Uterus (tissue), 4 donors: ENCODE measurements at places on chromosomes 1 and 21. TPM values are rescaled to one million over a fixed set of nuclear protein-coding genes. Genes with fewer than 3 reads are reported as not detected.

GRCh38 chr1:192709544-192709943 lies 73.6 kb downstream of the RGS13 start:
- no peak for DNase-seq

DNA sequence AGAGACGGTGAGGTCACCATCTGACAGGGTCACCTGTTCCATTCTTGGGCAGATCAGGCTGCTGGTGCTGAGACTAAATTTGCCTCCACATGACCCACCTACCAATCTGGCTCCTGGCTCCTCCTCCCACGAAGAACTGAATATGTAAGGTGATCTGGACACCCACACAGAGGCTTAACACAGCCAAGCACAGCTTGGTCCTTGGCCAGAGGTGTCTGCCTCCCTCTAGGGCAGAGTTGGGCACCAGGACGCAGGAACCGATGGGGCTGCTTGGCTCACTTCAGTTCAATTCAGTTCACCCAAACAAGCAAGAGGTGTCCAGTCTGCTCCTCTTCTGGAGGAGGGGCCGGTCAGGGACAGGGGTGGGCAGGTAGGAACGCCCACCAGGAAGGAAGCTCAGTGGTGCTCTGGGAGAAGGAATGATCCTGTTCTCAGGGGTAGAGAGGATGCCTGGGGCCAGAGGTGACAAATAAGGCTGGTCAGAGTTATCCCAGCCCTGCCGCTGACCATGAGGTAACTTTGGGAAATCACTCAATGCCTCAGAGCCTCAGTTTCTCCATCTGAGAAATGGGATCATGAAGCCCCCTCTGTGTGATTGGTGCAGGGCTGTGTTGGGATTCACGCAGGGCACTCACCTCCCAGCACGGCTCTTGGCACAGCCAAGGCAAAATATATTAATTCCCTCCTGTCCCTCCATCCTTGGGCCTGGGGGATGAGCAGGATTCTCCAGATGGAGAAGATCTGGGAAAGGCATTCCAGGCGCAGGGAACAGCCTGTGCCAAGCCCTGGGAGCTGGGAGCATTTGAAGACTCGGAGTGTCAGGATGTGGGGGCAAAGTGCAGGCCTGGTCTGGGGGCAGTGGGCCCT lies 284.5 kb downstream of the PTPRU start:
- DNase-seq, result no peak

DNA sequence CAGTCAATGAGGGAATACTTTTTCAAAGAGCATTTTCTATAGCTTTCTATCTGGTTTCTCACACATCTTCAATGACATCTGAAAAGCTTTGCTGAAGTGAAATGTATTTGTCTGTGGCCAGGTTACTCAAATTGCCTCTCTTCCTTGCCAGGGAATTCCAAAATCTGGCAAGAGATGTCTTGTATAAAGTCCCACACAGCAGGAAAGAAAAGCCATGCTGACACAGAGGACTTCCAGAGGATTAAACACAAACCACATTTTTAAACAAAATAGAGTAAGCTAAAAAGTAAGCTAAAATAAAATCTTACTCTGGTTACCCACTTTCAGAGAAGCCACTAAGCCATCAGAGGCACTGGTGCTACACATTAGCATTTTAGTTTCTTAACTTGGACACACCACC lies 93.1 kb upstream of the BCAR3 start:
- no peak for DNase-seq

DNA sequence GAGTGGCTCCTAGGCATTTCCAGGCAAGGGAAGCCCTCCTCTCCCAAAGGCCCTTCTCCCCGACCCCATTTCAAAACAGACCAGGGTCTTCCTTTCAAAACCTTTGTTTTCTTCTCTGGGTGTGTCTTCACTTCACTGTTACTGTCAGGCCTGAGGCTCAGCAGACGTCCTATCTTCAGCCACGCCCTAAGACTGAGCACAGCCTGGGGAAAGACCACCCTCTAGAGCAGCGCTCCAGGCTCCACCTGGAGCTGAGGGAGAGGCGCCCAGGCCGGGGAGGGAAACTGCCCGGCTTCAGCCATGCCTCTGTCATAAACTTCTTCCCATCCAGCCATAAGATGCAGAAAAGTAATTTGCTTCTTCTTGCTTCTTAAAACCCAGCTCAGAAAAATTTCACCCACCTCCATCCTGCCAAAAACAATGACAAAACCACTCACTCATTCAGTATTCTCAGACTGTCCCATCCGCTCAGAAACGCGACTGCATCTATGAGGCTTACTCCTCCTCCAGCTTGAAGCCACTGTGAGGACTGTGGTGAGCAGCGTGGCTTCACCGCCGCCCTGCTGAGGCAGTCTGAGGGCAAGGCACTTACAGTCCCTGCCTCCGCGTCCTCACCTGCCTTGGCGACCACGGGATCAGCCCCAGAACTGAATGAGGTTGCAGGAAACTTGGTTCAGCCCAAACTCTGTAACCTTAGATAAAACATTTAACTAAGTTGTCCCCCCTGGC lies 36.1 kb downstream of the VN1R5 start:
- DNase-seq, result no peak

DNA sequence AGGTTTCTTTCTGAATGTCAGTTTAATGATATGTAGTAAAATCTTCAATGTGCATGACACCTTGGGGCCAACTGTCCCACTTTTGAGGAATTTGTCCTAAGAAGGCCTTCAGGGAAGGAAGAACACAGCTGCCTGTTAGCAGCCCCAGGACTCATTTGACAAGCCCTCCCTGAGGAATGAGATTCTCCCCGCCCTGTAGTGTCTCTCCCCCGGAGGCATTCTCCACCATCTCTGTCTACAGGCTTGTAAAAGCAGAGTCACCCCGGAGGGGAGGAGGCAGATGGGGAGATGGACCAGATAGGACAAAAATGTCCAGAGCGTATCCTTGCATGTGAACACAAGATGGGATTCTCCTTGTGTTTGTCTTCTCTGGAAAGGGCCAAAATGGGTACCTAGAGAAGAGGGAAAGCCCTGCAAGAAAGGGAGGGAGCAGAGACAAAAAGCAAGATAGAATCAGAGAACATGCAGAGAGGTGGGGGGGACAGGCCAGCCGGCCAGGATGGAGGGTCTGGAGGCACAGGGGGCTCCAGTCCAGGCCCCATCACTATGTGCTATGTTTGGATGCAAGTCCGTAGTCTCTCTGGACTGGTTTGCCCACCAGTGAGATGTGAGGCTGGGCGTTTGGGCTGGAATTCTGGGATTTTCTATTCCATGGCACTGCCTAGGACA lies 12.0 kb upstream of the WNT3A start:
- DNase-seq, result peak; percentile 2

- no peak for DNase-seq
These were observed 8.5 kb upstream of the CD247 start for GRCh38 chr1:167526667-167527383.

DNA sequence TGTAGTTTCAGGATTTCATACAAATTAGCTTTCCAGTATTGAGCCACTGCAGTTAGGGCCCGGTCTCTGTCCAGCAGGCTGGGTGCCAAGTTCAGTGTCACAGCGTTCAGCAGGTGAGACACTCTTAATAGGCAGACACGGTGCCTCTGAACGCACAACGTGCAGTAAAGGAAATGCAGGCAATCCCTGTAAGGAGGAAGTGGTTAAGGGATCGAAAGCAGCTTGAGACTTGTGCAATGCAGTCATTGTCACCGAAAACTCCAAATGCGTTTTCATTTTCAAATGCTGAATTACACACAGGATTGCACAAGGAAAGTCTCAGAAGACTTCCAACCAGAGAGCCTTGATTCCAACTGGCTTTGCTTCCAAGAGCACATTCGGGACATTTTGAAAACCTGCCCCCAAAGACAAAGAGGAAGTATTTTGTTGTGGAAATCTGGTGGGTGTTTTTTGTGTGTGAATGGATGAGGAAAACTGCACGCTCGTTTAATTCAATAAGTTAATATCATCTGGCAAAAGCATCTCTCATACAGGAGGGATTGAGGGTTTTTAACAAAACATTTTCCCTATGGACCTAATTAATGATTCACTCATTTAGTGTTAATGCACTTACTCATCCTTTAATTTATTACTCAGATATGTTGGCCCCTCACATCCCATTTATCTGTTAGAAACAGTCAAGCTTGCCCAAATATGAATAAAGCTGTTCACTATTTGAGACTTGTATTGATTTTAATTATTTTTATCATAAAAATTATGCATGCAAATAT lies 61.6 kb downstream of the PTGS2 start:
- peak; percentile 16 for DNase-seq

GRCh38 chr1:185699874-185700273 lies 34.3 kb upstream of the HMCN1 start:
- no peak for DNase-seq

- DNase-seq, result no peak
These were observed 11.9 kb downstream of the ACTRT2 start for GRCh38 chr1:3033040-3033789.

GRCh38 chr1:226017070-226017469 lies 17.9 kb upstream of the SDE2 start:
- no peak for DNase-seq

GRCh38 chr1:4380564-4381168 lies 273.7 kb upstream of the AJAP1 start:
- no peak for DNase-seq

DNA sequence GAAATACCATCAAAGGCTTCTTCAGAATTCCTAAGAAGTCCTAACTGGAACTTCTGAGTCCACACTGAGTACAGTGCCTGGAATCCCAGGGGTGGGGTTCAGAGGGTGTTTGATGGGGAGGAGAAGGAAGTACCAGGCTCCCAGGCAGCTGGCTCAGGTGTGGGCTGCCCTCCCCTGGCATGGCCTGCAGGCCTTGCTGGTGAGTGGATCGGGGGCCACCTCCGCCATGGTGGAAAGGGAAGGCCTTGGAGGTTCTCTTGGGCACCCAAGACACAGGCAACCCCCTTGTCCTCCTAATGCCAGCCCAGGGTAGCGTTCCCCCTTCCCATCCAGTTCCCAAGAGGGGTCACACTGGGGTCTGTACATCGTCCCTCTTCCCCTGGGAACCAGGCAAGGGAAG lies 26.8 kb upstream of the TNFRSF1B start:
- DNase-seq, result no peak

DNA sequence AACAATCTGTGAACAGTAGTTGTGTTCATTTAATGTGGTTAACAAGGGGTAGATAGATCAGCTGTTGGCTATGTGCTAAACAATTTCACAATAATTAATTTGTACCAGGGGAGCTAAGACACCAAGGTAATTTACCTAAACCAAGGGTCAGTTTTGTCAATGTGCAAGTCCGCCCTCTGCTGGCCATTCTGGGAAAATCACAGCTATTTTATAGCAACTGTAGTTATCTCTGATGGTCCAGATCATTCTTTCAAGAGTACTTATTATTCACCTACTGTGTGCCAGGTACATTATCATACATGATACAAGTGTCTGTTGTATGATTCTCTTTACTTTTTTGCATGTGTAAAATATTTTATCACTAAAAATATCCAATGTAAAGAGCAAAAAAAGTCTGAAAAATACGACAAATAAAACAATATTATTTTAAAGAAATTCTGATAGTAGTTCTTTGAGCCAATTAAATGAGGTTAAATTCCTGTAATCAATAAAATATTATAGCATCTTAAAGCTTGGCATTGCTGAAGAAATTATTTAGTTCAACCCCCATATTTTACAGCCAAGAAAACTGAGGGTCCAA lies 312.3 kb upstream of the FAM78B start:
- peak; percentile 40 for DNase-seq

GRCh38 chr1:55970526-55971110 lies 608.7 kb downstream of the PLPP3 start:
- DNase-seq, result no peak

- no peak for DNase-seq
These were observed 69.1 kb downstream of the COLGALT2 start for GRCh38 chr1:183968386-183968785.

- no peak for DNase-seq
These were observed 12.5 kb downstream of the AGRN start for GRCh38 chr1:1032424-1032823.

GRCh38 chr1:33004613-33005012 lies 32.1 kb downstream of the AK2 start:
- DNase-seq, result no peak

DNA sequence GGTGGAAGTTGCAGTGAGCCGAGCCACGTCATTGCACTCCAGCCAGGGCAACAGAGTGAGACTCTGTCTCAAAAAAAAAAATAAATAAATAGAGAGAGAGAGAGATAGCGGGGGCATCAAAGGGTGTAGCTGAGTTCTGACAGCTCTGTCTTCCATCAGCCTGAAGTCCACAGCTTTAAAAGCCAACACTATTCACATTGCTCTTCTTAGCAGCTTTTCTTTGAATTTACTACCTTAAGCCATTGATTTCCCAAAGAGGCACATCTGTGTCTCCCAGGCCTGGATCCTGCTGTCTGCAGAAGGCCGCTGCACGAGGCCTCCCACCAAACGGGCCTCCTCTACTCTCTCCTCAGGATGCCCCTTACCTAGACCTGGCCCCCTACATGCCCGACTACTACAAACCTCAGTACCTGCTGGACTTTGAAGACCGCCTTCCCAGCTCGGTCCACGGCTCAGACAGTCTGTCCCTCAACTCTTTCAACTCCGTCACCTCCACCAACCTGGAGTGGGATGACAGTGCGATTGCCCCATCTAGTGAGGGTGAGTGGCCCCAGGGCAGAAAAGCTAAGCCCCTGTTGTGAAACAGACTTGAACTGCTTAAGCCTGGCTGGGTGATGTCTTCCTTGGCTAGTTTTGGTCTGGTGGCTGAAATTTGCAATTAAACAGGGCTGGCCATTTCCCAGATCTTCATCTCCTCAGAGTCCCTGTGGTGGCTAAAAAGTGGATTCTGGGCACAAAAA lies 16.5 kb upstream of the SLC25A34 start:
- no peak for DNase-seq

GRCh38 chr1:189513091-189513490 lies 964.6 kb downstream of the BRINP3 start:
- DNase-seq, result no peak

- no peak for DNase-seq
These were observed 43.3 kb downstream of the LRRC53 start for GRCh38 chr1:74468982-74469603.

DNA sequence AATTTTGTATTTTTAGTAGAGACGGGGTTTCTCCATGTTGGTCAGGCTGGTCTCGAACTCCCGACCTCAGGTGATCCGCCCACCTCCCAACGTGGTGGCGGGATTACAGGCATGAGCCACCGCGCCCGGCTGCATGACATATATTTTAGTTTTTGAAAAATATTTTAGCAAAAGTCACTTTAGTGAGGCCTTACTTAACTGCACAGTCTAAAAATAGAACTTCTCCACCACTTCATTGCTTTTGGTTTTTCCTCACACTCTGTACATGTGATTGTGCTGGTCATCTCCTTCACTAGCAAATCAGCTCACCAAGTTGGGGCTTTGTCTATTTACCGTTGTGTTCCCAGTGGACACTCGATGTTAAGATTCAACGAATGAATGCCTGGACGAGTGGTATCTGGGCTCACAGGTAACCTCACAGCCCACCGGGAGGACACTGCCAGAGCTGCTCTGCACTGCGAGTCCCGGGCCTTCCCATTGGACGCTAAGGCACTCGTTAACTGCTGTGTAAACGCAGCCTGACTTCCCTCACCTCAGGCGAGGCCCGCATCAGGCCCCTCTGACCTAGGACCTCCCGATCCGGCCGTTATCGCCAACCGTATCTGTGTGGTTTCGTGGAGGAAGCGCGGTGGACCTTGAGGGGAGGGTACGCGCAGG lies 14.0 kb upstream of the ZNF692 start:
- DNase-seq, result peak; percentile 70

Gene OR2L13
- total RNA-seq, result not detected

Gene TEKT2
- 1.2 TPM for total RNA-seq

Gene SLC16A1
- total RNA-seq, result 76.3 TPM

Gene PLEKHN1
- total RNA-seq, result not detected

Gene SLC35F3
- total RNA-seq, result 0.24 TPM

Gene PYHIN1
- not detected for total RNA-seq

Gene SELE
- under 0.01 TPM for total RNA-seq

Gene CHRM3
- 8.3 TPM for total RNA-seq

Gene WDR64
- total RNA-seq, result not detected

Gene CFAP107
- total RNA-seq, result 0.14 TPM

Gene RPAP2
- 67.5 TPM for total RNA-seq

Gene NECTIN4
- total RNA-seq, result 2.1 TPM

Gene PLA2G4A
- 24.1 TPM for total RNA-seq
